Fibroblast of skin of back (primary cell): ENCODE measurements at places on chromosomes 16 and 17.
A peak's percentile ranks its signal among the peaks of the same experiment; 100 is the strongest.

DNA sequence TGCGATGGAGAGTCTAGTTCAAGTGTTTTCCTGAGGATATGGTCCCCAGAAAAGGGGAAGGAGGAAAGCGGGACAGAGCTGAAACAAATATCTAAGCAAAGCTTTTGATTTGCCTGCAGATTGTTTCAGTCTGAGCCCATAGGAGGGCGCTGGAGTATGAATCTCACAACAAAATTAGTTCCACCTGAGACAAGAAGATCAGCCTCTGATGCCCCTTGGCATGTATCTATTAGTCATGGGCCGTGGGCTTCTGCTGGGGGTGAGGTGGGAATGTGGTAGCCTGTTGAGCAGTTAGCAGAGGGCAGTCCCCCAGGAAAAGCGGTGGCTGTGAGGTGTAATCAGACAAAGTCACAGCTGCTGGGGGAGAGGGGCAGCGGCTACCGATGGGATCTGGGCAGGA lies 446.9 kb downstream of the CA10 start:
- no peak for DNase-seq

- DNase-seq: peak; percentile 27
These were observed 232.7 kb downstream of the MRTFB start for GRCh38 chr16:14303639-14304394.

- DNase-seq: no peak
These were observed 131.0 kb downstream of the RBFOX3 start for GRCh38 chr17:79479876-79480275.

- DNase-seq: no peak
These were observed 14.9 kb upstream of the DDX19A start for GRCh38 chr16:70331588-70332358.

DNA sequence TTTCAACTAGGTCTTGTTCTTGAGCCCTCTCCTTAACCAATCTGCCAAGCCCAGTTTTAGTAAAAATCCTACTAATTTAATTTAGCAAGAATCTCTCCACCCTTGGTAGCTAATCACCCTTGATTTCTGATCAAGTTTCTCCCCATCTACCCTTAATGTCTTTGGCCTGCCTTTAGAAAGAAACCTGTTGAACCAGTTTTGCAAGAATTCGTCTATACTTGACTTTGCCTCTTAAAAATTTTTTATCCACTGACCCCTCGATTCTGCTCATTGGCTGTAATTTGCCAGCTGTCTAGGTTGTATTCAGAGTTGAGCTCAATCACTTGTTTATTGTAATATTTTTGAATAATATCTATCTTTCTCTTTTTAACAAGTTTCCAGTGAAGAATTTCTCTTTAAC lies 1138.5 kb downstream of the CDH11 start:
- DNase-seq: no peak

DNA sequence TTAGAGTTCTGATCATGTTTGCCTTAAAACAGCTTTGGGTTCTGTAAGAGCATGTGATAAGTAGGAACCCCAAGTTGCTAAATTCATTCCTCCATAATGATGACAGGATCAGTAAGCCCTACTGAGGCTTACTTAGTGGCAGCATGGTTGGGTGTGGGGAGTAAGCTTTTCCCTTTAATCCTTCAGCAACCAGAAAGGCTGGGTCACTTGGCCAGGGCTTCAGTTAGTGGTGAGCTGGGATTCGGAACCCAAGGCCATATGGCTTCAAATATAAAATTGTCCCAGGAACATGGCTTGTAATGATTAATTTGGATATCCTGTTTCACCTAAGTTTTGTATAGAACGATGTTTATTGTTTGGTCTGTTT lies 850 bp downstream of the GINS3 start:
- peak; percentile 20 for DNase-seq

- no peak for DNase-seq
These were observed 190.2 kb upstream of the MPHOSPH6 start for GRCh38 chr16:82360024-82360783.

GRCh38 chr17:69525920-69526841 lies 111.7 kb downstream of the MAP2K6 start:
- peak; percentile 64 for DNase-seq
